T-helper 22 cell (primary cell): ENCODE measurements at places on chromosomes 5 and 9.

DNA sequence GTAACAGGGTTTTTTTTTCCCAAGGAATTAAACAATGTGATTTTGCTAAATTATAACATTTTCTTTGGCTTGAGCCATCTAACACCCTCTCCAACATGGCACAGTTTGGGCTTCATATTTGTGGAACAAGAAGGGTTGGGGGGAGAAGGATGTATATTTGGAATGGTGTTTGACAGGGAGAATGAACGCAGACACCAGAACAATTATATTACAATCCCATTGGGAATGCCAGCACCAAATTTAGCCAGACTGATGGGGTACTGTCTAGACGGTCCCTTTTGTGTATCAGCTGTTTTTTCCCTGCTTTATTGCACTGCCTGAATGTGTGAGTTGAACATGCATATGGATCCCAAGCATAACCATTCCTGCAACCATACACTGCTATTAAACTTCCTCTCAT is 130.9 kb upstream of the TMEM161B start:
- DNase-seq: no peak

DNA sequence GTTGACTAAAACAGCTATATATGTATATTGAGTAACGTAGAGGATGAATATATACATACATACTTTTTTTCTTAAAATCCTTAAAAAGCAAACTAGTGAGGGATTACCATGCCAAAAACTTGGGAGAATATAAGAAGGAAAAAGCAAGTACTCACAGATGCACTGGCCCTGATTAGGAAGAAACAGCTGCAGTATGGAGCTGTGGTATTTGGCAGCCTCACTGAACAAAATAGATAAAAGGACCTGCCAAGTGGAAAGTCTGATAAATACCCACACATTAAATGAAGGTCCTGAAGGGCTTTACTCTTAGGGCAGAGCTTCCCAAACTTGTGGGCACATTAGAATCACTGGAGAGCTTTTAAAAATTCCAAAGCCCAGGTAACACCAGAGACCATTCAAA is 80.6 kb downstream of the FEM1C start:
- DNase-seq: no peak

DNA sequence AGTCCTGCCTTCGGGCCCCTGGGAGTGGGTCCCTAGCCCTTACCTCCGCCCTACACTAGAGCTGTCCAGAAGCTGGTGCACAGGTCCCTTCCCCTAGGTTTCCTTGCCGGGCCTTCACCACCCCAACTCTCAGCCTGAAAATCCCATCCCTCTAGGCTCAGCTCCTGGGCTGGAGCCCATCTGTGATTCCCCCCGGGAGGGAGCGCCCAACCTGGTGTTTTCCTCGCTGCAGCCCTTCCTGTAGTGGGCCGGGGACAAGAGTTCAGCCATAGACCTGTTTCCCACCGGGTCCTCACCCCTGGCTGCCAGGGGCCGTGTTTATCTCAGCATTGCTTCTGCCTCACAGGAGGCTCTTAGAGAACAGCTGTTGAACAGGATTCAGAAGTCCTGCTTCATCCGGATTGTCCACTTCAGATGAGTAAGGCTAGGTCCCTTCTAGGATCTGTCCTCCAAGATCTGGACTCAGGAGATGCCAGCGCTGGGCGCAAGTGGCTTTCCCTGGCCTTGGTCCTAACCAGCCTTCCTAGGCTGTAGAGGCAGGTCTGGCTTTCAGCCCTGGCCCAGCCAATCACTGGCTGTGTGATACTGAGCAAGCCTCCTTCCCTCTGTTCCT is 965 bp downstream of the GLIPR2 start:
- no peak for DNase-seq

- no peak for DNase-seq
These were observed 2.2 kb downstream of the CPEB4 start for GRCh38 chr5:173890195-173890991.
